ENCODE measurements at places on chromosomes 13 and 19. TPM values are rescaled to one million over a fixed set of nuclear protein-coding genes. Genes with fewer than 3 reads are reported as not detected.

DNA sequence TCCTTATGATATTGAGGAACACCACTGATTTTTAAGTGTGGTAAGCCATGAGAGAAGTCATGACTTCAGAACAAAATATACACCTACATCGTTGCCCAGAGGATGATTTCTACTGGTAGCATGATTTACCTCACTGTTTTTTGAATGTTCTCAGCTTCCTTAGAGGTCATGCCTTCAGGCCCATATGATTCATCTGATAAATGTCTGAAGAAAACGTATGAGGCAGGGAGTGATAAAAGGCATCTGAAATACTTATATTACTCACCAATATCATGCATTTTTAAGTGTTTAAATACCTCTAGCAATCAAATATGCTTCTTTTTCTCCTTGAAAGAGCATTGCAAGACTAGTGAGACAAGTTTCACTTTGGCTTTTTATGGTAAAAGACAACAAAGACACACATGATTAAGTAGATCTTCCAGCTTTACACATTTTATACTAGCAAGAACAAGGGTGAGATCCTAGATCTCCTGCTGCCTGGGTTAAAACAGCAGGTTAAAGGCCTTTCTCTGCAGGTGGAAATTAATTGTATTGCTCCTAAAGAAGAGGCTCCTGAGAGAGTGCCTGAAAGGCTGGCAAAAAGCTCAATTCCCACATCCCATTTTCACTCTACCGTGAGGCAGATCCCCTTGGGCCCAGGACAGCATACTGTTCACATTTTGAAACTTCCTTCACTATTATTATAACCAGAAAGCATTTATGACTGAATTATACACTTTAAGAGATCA lies 432.4 kb downstream of the SLITRK1 start:
- DNase-seq: no peak

- no peak for DNase-seq
Observed at GRCh38 chr13:97858161-97858560, 95.3 kb upstream of the IPO5 start.

DNA sequence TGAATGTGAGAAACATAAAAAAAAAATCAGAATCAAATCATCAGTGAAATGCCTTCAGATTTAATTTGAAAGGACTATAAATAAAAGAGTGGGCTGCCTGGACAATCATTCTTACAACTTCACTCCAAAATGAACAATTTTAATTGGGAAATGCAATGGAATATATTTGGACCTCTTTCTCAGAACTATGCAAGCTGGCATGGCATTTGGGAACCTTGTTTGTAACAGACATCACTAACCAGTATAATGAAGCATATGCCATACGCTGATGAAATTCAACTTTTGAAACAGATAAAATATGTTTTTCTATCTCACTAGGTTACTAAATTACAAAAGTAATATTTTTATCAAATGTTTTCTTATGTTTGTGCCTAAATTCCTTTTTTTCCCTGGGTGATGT lies 64.2 kb upstream of the FAM216B start:
- no peak for DNase-seq

DNA sequence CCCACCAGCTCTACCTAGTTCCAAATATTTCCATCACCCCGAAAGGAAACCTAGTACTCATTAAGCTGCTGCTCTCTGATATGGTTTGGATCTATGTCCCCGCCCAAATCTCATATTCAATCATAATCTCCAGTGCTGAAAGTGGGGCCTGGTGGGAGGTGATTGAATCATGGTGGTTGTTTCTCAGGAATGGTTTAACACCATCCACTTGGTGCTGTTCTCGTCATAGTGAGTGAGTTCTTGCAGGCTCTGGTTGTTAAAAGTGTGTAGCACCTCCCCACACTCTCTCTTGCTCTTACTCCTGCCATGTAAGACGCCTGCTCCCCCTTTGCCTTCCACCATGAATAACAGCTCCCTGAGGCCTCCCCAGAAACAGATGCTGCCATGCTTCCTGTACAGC lies 43.4 kb upstream of the MED4 start:
- no peak for DNase-seq

- no peak for DNase-seq
Observed at GRCh38 chr19:49441210-49441959, at the start of gene SLC17A7. Gene SLC17A7 (minus strand): TSS chr19:49441527. CDS start chr19:49441379, 148 bp downstream.

DNA sequence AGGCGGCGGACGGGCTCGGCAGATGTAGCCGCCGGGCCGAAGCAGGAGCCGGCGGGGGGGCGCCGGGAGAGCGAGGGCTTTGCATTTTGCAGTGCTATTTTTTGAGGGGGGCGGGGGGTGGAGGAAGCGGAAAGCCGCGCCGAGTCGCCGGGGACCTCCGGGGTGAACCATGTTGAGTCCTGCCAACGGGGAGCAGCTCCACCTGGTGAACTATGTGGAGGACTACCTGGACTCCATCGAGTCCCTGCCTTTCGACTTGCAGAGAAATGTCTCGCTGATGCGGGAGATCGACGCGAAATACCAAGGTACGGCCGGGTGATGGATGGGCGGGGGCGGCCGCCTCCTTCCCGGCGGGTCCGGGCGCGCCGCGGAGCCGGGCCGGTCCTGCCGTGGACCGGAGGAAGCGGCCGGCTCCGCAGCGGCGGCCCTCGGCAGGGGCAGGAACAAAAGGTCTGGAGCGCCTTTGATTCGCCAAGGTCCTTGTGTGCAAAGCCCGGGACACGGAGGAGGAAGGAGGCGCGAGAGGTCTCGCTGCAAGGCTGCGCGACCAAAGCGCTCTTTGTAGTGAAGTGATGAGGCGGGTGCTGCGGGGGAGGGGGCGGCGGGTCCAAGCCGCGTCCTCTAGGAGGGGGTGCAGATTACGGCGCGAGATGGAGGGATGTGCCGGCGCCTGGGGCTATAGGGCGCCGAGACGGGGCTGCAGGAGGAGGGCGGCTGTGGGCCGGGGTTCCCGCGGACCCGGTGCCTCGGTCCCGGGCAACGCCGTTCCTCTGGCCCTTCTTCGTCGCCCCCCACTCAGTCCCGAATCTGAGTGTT lies 689 bp downstream of the ING1 start:
- DNase-seq: peak; percentile 28

GRCh38 chr19:17420475-17420924 lies 653 bp downstream of the MVB12A start:
- no peak for DNase-seq

Gene ZNF888
- 1.7 TPM for polyA plus RNA-seq

DNA sequence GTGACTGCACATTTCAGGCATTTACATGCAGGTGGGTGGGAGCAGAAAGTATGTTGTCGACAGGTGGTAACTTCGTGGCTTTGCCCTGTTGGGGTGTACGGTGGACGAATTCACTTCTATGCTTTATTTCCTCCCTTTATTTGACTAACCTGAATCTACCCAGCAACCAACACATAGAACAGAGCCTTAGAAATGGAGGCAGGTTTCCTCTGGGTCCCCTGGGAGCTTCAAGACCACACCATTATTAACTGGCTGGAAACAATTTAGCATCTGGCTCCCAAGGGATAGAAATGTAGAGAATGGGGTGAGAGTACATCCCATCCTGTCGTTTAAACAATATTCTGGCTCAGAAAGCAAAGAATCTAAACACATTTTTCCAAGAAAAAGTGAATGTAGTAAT lies 244.4 kb downstream of the DLEU7 start:
- DNase-seq: no peak

Measured in HepG2 (cell line).